Neural progenitor cell (in vitro differentiated cells): ENCODE measurements at places on chromosomes 7 and 10. TPM values are rescaled to one million over a fixed set of nuclear protein-coding genes. Genes with fewer than 3 reads are reported as not detected.

DNA sequence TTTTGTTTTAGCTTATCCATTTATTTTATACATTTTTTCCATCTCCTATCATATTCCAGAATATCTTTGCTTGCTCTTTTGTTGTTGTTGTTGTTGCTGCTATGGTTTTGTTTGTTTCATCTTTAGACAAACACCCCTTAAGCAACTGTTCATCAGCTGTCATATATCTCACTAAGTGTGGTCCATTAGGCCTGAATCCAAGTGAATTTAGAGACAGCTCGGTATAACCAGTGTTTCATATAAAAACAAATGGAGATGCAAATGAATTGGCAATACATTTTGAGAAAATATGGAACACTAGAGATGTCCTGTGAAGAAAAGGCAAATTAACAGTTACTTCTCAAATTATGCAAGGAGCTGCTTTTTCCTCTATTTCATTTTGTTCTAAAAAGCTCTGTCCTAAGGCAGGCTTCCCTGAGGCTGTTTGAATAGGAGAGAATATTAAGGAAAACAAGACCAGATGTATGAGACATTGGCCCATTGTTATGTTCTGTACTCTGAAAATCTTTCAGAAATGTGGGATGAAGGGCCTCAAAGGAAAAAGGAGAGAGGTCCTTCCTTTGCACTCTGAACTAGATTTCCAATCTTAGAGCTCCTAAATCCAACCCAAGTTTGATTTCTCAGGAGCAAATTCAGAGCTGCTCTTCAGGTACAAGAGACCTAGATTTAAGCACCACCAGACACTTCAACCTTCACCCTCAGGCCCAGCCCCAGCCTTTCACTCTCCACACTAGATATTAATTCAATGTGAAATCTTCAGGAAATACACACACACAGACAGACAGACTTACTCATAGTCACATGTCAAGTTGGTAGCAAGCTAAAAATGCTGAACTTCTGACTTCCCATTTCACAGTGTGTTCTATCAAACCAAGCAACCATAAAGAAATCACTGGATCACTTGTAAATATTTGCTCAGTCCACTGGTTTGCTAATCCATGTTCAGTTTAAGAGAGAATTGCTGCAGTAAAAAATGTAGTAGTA lies 5.4 kb downstream of the TFEC start:
- DNase-seq = no peak

DNA sequence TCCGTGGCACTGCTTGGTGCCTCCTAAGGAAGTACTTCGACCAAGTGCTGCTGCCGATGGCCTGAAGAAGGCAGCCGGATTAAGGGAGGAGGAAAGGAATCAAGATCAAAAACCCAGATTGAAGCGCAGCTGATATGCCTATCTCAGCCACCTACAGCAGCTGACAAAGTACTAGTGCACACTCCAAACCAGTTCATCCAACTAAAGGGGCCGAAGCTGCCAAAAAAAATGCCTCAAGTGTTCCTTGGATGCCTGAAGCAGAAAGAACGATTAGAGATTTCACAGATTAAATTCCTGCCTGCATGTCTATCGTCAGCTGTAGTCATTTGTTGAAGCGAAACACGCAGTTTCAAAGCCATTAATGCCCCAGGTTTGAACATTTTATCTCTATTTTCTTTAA lies 65.7 kb downstream of the TNRC18 start:
- DNase-seq = no peak

DNA sequence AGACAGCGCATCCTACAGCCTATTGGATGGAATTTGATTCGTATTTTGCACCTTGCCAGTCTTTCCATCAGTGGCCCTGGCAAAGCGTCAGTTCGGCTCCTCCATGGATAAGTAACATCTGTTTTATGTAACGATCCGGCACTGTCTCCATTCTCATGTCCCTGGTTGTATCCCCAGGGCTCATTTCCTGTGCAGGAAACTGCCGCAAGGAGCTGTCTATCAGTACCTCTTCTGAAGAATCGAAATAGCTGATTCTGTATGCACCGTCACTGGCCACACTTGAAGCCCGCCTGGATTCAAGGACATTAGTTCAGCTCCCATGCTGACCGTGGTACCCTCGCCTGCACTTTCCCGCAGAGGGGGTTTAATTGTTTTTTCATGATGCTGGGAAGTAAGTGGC lies 53.1 kb upstream of the NPS start:
- DNase-seq = no peak

DNA sequence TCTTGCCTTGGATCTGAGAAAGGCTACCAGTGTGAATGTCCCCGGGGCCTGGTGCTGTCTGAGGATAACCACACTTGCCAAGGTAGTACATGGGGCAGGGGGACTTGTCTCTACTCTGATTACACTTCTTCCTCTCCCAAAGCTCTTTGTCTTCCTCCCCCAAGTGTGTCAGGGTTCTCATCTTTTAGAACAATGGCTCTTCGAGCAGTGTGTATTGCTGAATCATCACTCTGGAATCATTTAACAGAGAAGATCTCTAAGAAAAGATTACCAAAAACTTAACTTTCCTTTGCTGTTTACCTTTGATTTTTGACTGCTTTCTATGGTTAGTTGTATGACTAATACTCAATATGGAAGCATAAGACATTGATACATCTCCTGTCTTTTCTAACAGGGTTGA lies 18.2 kb downstream of the OIT3 start:
- no peak for DNase-seq

DNA sequence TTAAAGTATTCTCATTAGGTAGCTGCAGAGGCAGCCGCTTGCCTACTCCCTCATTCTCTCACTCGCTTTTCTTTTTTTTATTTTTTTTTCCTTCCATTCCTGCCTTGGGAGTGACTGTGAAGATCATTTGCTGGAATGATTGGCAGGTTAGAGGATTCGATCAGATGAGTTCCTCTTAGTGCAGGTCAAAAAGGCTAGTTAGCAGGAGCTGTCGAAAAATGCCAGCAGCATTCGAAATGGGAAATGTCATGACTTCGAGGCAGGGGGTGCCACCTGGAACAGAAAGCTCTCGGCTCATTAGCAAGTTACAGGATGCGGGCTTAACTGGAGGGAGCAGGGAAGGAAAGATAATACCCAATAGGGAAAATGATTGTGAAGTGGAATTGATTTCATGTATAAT lies 137.5 kb upstream of the FZD1 start:
- peak; percentile 85 for DNase-seq

The EVX1 gene
- not detected in 2 replicates for total RNA-seq

The MYL10 gene
- total RNA-seq = not detected in 2 replicates

DNA sequence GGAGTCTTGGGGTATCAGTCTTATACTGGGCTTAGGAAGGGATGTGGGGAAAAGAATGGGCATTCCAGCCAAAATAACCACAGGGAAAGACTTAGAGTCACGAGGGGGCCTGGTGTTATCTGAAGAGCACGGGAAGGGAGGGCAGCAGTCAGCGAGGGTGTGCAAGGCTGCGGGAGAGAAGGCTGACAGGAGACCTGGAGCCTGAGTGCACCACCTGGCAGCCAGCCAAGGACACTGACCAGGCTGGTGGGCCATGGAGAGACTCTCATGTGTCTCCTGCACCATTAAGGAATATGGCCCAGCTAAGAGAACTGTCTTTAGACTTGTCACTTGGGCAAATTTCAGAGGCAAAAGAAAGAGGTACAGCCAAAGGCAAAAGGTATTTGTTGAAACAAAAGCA lies 69.6 kb downstream of the PKD1L1 start:
- DNase-seq = no peak
